ENCODE measurements at places on chromosomes 2 and 18.

DNA sequence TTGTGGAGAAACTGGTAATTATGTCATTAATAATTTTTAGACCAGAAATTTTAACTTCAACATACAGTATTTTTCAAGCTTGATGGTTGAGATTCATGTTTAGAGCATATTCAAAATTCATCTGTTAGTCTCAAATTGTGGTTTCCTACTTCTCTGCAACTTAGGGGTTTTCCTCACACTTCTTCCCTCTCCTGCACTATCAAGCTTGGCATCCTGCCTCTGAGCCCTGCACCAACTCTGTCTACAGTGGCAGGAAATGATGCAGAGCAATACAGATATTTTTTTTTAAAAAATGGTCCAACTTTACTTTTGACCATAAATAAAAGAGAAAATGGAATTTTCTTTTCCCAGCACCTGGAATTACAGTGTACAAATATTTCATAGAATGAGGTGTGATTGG, 247.3 kb downstream of the NUP35 start:
- DNase-seq: no peak

DNA sequence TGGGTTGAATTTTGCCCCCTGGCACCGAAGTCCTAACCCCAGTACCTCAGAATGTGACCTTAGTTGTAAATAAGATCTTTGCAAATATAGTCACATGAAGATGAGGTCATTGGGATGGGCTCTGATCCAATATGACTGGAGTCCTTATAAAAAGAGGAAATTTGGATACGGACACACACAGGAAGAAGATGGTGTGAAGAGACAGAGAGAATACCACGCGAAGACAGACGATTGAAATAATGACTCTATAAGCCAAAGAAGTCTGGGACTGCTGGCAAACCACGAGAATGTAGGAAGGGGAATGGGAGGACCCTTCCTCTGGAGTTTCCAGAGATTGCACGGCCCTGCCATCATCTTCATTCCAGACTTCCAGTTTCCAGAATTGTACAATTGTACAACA, 98.6 kb downstream of the CPO start:
- DNase-seq: no peak

GRCh38 chr2:204645018-204645773, 99.9 kb downstream of the PARD3B start:
- DNase-seq: no peak

- no peak for DNase-seq
These were observed 42.4 kb downstream of the MGAT5 start for GRCh38 chr2:134296301-134296700.

- DNase-seq: peak; percentile 40
These were observed 184.9 kb downstream of the UBE2E3 start for GRCh38 chr2:181165199-181165868.

DNA sequence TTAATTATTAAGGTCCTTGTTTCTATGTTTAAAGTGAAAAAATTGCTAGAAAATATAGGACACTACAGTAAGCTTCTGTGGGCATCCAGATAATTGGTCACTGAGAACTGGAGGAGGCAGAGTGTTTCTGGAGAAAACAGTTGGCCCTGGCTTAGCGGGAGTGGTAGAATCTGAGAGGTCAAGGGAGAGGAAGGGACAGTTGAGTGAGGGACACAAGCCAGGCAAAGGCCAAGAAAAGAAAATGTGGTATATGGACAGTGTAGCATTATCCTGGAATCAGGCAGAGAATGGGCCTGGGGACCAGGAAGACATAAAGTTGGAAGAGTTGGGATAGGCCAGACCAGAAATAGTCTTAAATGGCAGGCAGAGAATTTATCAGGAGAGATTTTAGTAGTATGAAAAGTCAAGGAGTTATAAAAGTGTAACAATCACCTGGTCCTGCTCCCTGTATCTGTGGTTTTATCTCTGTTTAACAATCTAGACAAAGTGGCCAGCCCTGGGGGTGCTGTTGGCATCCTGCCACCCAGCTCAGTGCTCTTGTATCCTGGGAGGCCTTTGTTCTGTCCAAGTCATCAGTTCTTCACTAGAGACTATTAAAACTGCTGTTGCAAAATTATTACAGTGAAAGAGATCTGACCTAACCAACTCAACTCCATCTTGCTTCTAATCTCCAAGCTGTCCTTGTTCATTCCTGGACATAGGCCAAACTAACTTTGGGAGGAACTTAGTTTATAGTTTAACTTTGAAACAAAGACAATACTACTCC, 15.4 kb upstream of the MSGN1 start:
- no peak for DNase-seq

DNA sequence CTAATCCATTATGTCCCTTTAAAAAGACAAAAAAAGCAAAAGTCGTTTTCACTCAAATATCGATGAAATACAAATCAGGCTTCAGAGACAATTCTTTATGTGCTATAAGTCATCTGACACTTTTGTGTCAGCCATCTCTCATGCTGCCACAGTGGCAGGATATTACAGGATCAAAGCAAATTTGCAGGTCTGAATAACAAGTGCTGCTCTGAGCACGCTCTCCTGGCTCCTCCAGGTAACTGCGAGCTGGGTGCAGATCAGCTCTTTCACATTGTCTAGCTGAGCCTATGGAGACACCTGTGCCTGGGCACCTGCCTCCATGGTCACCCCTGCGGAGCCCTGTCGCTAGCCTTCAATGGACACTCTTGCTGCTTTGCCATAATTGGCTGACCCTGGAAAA, 250.2 kb upstream of the RAB12 start:
- DNase-seq: no peak

DNA sequence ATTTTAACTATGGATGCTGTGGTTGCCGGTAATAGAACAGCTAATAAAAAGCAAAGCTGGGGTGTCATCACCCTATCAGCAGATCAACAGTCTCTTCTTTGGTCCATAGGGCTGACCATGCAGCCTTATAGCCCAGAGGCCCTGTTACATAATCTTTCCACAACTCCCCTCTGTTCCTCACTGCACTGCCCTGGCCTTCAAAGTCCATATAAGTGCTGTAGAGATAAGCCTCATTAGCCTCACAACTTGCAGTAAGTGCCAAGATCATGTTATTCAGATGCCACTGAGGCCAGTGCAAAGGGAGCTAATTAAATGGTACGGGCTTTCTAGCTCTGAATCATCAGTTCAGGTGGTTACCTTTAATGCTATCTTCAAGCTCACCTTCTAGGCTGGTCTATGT, 89.7 kb upstream of the CXCR4 start:
- DNase-seq: no peak

GRCh38 chr2:35428548-35428947, 927.0 kb upstream of the CRIM1 start:
- DNase-seq: no peak

- DNase-seq: no peak
These were observed 154.4 kb upstream of the SMAD2 start for GRCh38 chr18:48084858-48085257.

DNA sequence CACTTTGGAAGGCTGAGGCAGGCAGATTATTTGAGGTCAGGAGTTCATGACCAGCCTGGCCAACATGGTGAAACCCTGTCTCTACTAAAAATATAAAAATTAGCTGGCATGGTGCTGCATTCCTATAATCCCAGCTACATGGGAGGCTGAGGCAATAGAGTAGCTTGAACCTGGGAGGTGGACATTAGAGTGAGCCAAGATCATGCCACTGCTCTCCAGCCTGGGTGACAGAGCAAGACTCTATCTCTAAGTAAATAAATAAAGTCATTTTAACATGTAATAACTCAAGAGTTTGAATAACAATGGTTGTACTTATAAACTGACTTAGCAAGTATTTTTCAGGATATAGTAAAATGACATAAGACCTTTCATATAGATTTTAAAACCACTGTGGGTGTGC, 169.3 kb upstream of the FN1 start:
- no peak for DNase-seq

DNA sequence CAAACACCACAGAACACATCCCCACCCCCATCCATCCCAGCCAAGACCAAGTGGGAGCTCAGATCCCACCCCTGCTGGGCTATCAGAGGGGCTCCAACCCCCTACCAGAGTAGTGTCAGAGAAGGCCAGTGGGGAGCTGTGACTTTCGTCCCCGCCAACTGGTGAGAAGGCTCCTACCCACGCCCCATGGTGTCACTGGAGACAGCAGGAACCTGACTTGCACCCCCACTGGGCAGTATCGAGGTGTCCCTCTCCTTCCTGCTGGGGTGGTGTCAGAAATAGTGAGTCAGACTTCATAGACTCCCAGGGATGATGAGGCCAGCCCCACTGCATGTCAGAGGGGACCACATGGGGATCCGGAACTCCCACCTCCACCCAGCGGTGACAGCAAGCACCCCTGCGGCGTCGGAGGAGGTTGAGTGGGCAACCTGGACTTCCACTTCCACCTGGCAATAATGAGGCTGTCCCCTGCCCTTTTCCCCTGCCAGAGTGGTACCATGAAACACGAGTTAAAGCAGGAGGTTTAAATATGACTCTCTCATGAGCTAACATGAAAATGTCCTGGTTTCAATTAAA, 106.7 kb downstream of the CTIF start:
- no peak for DNase-seq

DNA sequence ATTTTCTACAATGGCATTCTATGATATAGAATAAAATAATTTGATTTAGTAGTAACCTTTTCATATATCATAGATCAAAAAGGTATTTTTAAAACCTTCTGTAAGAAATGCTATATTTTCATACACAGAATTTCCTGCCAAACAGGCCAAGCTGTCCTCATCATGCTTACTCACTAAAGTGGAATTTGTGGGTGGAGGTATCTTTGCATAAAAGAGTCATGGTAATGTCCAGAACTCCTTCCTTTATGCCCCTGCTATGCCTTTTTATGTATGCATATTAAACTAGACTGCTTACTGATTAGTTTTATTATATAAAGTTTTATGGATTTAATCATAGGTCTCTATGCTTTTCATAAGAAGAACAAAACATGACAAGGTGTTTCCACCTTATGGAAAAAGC, 27.5 kb upstream of the MARCHF7 start:
- DNase-seq: no peak

DNA sequence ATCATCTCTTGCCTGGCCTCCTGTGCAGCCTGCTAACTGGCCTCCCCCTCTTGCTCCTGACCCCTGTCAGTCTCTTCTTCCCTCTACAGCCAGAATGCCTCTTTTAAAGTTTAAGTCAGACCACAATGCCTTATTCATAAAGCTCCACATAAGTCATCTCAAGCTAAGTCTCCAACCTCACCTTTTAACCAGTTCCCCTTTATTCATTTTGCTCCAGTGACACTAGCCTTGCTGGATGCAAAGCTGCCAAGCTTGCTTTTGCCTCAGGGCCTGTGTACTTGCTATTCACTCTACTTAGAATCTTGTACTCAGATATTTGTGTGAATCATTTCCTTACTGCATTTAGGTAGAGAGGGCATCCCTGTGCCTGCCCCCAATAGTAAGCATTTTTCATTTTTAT, 180.9 kb downstream of the PDE1A start:
- DNase-seq: no peak

- no peak for DNase-seq
These were observed 52.7 kb downstream of the ABCB11 start for GRCh38 chr2:168978461-168978861.

GRCh38 chr2:26875808-26876207, 27.9 kb downstream of the DPYSL5 start:
- no peak for DNase-seq

DNA sequence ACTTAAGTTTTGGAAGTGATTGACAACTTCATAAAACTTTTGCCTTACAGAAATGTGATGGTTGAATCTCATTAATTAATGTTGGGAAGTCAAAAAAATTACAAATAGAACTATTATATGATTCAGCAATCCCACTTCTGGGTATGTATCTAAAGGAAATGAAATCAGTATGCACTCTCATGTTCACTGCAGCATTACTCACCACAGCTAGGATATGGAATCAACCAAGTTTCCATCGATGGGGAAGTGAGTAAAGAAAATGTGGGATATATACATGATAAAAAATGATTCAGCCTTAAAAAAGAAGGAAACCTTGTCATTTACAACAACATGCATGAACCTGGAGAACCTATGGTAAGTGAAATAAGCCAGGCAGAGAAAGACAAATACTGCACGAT, 112.4 kb upstream of the WDR75 start:
- DNase-seq: no peak

- no peak for DNase-seq
These were observed 78.5 kb downstream of the MDH1 start for GRCh38 chr2:63667132-63667700.

DNA sequence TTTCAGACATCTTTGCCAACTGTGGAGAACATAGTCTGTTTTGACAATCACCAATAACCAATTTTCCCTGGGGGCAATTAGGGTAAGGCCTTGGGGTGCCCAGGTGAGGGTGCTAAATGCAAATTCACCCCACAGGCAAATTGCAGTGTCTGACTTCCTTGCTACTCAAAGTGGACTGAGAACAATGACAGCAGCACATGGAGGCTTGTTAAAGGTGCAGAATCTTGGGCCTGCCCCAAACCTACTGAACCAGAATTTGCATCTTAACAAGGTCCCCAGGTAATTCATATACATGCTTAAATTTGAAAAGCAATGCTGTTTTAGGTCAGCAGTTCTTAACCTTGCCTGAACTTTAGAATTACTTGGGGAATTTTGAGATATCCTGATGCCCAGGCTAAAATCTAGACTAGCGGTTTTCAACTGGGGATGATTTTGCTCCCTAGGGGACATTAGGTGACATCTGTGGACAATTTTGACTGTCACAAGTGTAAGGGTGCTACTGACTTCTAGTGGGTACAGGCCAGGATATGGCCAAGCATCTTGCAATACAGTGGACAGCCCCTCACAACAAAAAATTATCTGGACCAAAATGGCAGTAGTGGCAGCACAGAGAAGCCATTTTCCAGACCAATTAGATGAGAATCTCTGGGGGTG, 80.2 kb upstream of the GCFC2 start:
- DNase-seq: no peak

DNA sequence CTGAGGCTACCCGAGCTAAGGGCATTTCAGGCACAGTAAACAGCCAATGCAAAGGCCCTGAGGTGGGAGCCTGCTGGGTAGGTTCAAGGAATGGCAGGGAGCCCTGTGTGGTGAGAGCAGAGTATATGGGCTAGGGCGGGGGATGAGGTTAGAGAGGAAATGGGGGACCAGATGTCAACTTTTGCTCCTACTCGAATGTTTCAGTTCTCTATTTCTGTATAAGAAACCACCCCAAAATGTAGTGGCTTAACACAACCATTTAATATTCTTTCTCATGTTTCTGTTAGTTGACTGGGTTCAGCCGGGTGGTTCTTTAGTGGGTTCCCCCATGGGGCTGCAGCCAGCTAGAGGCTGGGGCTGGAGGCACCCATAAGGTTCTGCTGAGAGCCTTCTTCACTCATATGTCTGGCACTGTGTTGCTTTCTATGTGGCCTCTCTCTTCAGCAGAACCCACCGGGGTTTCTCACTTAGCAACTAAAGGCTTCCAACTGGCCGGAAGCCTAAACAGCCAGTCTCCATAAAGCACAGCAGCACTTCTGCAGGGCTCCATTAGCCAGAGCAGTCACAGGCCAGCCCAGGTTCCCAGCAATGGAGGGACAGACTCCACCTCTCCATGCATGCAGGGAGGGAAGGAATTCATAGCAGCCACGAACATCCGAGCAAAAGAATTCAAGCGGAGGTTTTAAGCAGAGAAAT, 5.6 kb upstream of the ATOH8 start:
- DNase-seq: no peak

- DNase-seq: peak; percentile 52
These were observed 3.5 kb downstream of the CNDP2 start for GRCh38 chr18:74499633-74500032.

GRCh38 chr2:130985206-130985780, 108.0 kb downstream of the FAM168B start:
- no peak for DNase-seq

- no peak for DNase-seq
These were observed 54.9 kb upstream of the HS6ST1 start for GRCh38 chr2:128373451-128374000.

GRCh38 chr2:88967844-88968243, 276.4 kb downstream of the RPIA start:
- no peak for DNase-seq
